ENCODE measurements at places on chromosomes 1 and 21.

GRCh38 chr1:220003610-220004299, 42.5 kb downstream of the EPRS1 start:
- no peak for DNase-seq

GRCh38 chr1:11578004-11578403, 76.2 kb downstream of the FBXO2 start:
- no peak for DNase-seq

DNA sequence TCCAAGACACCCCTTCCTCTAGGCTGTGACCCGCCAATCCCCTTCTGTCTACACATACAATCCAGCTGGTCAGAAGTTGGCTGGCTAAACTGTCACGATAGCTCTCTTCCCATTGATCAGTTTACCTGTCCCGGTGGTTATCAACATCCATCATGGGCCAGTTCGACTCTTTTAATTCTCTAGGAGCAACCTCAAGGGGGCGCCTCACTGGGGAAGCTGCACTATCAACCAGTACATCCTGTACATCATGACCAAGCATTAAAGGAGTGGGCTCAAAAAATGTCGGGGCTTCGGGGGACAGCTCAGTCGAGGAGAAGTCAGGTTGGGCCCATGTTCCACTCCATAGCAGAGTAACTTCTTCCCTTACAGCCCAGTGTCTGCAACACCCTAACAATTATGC, 53.2 kb upstream of the B3GALNT2 start:
- no peak for DNase-seq

- DNase-seq, result no peak
Measured at GRCh38 chr1:244395965-244396364, 55.7 kb downstream of the ADSS2 start.

DNA sequence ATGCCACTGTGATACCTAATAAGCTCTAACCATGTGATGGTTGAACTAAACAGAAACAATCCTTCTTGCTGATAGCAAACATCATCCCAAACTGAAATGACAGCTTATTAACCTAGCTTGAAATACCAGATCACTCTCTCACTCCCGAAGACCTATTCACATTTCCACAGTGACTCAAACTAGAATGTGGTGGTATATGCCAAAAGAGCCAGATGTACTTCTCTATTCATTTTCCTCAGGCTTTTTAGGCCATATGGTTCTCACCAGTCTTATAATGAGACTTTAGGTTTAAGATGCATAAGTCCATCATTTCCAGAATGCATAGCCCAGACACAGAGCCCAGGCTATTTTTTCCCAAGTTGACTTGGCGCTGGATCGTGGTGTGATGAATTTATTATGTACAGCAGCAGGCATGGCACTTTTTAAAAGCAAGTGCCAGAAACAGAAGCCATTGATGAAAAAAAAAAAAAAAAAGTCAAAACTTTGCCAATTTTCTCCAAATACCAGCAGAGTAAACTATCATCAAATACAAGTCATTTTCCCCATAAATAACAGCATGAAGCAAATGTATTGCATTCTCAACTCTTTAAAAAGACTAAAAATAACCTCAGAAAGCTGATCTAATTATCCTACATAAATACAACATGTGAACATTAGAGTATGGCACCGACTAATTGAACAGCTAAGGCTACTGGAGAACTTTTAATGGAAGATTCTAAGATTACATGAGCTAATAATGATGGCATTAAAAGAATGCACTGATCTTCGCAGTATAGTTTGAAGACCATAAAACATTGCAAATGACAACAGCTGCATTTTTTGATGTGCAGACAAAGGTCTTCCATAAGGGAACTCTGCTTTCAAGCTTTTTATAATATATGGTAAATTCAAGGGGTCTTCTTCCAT, 365.4 kb downstream of the LRRIQ3 start:
- no peak for DNase-seq
